Ecto neural progenitor cell (in vitro differentiated cells): ENCODE measurements at places on chromosomes 6 and 20.

DNA sequence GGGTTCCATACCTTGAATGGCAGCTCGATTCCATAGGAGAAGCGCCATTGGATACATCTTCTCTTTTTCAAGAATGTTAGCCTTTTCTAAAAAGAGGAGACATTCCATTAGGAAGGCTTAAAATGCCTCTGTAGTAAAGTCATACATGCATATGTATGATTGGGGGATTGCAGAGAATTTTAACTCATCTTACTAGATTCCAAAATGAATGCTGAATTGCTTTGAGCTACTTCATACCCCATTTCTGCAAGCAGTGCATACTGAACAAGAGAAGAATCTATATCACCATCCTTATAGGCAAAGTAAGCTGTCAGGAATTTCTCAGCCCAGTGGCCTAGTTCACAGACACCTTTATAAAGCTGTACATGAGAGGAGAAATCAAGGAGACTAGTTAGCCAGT lies 80.3 kb downstream of the NDUFAF5 start:
- no peak for DNase-seq

- no peak for DNase-seq
These were observed 9.2 kb upstream of the DSP start for GRCh38 chr6:7532232-7532631.

GRCh38 chr6:113481458-113481857 lies 375.7 kb upstream of the MARCKS start:
- DNase-seq = no peak

- peak; percentile 56 for DNase-seq
These were observed 30.8 kb downstream of the AGPAT4 start for GRCh38 chr6:161242779-161243693.

- no peak for DNase-seq
These were observed 75.0 kb downstream of the FAM120B start for GRCh38 chr6:170381562-170381961.

- DNase-seq = no peak
These were observed 9.8 kb downstream of the FAM83D start for GRCh38 chr20:38935967-38936407.

GRCh38 chr6:9851541-9852380 lies 563.1 kb downstream of the TFAP2A start:
- DNase-seq = no peak

- no peak for DNase-seq
These were observed 114.6 kb upstream of the TCF21 start for GRCh38 chr6:133774356-133774755.
